ENCODE measurements at places on chromosomes 2 and 18.

DNA sequence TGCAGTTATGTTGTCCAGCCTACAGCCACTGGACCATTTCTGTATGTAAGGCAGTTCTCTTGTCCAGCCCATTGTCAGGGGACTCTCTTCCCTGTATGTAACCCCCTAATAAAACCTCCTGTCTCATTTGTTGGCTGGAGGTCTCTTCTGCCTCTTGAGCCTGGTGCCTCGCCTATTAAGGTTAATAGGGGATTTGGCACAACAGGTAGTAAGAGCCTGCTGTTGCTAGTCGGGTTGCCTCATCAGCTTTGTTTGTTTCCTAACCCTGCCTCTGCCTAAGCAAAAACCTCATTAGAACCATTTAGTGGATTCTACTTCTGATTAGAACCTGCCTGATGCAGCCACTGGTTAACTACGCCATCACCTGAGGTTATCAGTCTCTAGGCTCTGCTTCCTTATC lies 62.2 kb upstream of the STPG4 start:
- no peak for DNase-seq

DNA sequence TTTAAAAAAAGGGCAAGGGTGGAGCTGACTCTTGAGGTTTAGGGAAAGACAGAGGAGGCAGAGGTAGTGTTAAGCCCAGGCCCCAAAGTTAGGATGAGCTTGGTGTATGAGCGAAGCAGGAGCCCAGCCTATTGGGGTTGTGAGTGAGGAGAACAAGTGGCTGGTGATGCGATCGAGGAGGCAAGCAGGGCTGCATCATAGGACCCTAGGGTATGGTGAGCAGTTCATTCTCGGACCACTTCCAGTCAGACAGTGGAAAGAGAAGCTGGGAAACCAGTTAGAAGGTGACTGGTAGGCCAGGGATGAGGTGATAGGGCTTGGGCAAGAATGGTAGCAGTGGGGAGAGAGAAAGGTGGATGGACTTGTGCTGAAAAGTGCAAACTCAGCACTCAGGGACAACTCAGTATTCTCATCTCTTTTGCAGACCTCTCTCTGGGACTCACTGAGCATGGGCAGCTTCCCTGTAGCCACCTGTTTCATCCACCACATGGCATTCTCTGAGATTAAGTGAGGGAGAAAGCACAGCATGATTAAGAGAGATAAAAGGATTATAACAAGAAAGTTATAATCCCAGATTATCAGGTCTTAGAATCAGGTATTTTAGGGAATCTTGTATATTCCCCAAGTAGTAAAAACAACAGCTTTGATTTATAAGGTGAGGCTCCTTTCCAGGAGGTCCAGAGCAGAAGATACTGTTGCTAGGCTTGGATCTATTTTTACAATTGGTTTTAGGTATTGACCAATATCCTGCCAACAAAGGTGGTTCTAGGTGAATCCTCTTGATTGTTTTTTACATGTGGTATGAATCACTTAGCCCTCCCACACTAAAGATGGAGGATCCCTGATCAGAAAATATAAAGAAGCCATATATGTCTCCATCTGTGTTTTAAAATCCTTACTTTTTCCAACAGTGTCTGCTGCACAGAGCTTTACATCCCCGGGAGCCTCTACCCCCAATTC lies 38.3 kb downstream of the XRCC5 start:
- DNase-seq = no peak

GRCh38 chr2:224957540-224958461 lies 84.5 kb downstream of the DOCK10 start:
- peak; percentile 74 for DNase-seq

GRCh38 chr2:70974592-70974991 lies 3.8 kb upstream of the ANKRD53 start:
- no peak for DNase-seq

- DNase-seq = no peak
Measured at GRCh38 chr18:11147962-11148679, 1.2 kb downstream of the PIEZO2 start.

DNA sequence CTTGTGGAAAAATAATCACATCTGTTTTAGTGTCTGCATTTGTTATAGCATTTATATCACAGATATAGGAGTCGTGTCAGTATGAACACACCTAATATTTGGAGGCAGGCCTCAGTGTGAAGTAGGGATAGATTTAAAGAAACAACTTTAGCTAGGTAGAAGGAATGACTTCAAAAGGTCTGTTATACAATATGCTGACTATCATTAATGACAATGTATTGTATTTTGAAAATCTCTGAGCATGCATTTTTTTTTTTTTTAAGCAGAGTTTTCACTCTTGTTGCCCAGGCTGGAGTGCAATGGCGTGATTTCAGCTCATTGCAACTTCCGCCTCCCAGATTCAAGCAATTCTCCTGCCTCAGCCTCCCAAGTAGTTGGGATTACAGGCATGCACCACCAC lies 248.3 kb downstream of the EN1 start:
- no peak for DNase-seq

DNA sequence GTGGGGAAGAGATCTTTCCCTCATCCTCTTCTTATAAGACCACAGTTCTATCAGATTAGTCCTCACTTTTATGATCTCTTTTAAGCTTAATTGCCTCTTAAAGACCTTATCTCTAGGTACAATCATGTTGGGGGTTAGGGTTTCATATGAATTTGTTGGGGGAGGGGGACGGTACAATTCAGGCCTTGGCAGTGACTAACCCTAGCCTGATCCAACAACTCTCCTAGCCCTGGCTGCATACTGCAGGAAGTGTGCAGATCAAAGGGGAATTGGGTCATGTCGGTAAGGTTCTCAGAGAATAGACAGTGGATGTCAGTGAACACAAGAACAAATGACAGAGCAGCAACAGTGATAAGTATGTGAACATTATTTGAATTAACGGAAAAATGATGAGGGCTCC lies 16.4 kb downstream of the CAPN13 start:
- DNase-seq = no peak

DNA sequence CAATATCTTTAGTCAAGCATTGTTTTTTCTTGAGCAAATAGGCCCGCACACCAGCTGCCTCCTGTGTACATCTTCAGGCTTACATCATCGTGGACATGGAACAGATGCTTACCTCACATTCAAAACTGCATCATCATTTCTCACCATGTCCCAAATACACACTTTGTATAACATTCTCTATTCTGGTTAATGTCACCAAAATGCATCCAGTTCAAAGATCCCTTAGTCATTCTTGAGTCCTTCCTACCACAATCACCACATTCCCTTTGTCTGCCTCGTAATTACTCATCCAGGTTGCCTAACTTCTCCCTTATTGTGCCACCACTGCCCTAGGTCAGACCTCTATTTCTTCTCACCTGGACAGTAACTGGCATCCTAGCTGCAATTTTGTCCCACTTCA lies 373.7 kb upstream of the GALNT5 start:
- DNase-seq = no peak

All from GM12878 (cell line).